ENCODE measurements at places on chromosomes 5 and 9.

GRCh38 chr9:90420768-90421513 lies 221.7 kb downstream of the DIRAS2 start:
- DNase-seq: no peak

DNA sequence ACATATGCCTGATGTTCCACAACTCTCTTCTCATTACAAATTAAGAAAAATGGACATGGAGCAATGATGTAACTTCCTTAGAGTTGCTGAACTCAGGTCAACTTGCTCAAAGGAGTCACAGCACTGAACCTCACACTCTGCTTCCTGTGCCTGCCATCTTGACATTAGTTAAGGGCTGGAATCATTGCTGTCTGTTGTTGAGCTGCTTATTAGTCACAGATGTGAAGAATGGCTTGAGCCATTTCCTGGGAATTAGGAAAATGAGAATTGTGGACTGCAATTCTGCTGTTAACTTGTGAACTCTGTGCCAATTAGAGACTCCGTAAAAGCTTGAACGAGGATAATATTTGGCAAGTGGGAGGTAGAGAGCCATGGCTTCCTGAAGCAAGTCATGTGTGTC lies 212.0 kb downstream of the ADAMTS12 start:
- DNase-seq: no peak

GRCh38 chr9:37333288-37333687 lies 89.2 kb upstream of the GRHPR start:
- DNase-seq: no peak

- DNase-seq: no peak
Measured at GRCh38 chr9:114287763-114288192, 35.1 kb upstream of the ORM1 start.

GRCh38 chr5:112254303-112254702 lies 164.8 kb downstream of the EPB41L4A start:
- DNase-seq: no peak

GRCh38 chr5:124651663-124652513 lies 94.6 kb downstream of the ZNF608 start:
- DNase-seq: no peak

DNA sequence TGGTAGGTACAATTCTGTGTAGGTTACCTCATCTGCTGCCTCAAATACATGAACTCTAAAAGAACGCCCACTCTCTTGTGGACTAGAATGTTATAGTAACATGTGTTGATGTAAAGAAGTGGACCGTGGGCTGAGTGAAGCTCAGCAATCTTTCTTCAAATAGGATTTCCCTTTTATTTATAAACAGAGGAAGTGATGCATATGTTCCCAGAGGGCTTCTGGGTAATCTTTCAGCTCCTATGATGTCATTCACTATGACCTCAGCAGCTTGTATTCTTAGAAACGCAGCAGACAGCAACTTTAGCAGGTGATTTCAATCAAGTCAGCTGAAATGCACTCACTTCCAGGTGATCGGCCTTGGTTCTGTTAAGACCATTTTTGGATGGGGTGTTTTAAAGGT lies 14.4 kb downstream of the F2RL2 start:
- DNase-seq: no peak

GRCh38 chr5:154945695-154946301 lies 4.9 kb downstream of the MRPL22 start:
- no peak for DNase-seq

- DNase-seq: no peak
Measured at GRCh38 chr9:101226161-101226560, 158.6 kb downstream of the BAAT start.

- no peak for DNase-seq
Measured at GRCh38 chr9:87973730-87974292, 522 bp downstream of the CDK20 start.

DNA sequence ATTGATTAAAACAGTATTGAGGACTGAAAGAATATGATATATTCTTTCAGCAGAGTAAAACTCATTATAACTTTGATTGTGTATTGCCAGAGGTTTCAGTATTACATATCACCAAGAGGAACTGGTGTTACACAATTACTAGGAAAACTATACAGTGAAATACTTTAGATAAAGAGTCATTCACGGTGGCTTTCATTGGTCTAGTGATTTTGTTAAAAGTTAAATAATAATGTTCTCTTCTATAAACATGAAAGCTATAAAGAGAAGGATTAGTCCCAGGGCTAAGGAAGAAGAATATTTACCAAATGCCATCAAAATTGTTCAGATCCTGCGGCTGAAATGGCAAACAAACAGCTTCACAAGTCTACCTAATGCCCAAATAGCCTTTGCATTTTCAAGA lies 306.2 kb downstream of the SEMA5A start:
- DNase-seq: no peak

GRCh38 chr9:120395376-120395775 lies 184.6 kb downstream of the CDK5RAP2 start:
- DNase-seq: no peak

GRCh38 chr9:116262448-116262847 lies 108.9 kb downstream of the PAPPA start:
- DNase-seq: no peak

- DNase-seq: no peak
Measured at GRCh38 chr9:135443797-135444425, 35.7 kb upstream of the PPP1R26 start.

- no peak for DNase-seq
Measured at GRCh38 chr5:75435096-75435495, 76.3 kb downstream of the CERT1 start.

DNA sequence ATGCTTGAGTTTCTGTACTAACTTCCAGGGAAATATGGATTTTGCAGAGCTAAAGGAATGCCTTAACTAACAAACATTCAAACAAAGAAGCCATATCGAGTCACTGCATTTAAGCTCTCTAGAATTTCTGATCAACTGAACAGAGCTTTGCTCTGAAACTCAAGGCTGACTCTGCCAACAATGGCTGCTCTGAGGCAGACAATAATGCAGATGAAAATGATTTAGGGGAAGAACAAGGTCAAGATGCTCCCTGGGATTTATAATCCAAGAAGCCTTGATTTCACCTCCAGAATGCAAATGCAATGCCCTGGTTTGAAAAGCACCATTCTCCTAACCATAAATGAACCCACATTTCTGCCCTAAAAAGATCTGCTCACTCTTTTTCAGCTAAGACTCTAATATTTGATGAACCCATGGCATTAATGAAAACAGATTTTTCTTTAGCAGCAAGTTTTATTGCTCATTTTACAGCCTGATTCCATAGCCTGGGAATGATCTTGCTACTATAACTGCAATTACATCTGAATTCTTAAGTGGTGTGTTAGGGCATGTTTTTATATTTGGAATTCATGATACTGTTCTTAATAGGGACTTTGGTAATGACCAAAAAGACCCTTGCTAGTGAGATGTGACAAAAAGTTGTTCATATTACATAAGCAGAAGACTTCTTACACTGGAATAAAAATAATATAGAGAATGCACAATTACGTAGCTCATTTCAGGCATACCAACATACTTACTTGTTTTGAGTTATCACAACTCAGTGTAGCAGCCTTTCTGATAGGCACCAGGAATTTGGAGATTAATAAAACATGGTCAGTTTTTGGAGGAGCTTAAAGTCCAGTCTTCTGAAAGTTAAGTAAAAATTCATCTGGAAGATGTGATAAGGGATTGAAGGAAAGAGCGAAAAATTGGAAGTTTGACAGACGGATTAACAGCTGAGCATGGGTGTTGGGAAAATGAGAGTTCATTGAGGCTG lies 169.4 kb downstream of the TRPM3 start:
- DNase-seq: no peak

- peak; percentile 1 for DNase-seq
Measured at GRCh38 chr5:74016373-74016772, 390.4 kb downstream of the ARHGEF28 start.

DNA sequence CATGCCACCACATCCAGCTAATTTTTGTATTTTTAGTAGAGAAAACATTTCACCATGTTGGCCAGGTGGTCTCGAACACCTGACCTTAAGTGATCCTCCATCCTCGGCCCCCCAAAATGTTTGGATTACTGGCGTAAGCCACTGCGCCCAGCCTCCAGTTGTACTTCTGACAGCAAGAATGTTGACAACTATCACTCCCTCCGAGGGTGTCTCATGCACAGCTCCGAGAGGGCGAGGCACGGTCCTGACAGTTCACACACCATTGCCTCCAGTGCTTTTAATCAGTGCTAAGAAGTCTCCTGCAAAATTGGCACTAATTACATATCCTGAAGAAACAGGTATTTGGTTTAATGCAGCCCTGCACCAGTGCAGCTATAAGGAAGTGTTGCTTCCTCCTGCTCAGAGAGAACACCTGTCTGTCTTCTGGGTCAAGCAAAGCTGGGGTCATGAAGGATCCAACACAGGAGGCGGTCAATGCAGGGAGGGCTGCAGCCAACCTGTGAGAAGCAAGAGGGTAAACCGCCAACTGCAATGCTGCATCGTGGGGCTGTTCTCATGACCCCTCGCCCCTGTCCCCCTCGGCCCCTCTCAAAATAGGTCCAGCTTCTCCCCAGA lies 184.0 kb downstream of the MED10 start:
- no peak for DNase-seq

DNA sequence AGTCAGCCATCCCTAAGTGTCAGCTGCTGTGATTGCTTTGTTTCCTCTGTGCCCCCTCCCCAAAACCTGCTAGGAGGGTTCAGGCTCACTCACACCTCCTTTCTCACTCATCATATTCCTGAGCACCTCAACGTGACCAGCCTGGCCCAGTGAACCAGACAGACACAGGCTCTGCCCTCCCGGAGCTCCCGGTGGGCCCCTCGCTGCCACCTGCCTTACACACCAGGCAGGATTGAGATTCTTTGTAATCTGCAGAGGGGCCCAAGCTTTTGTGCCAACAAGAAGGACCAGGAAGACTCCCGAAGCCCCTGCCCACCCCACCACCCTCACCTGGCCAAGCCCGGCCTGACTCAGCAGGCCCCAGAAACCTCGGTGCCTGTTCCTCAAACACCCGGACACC lies 87.8 kb downstream of the NTNG2 start:
- no peak for DNase-seq

DNA sequence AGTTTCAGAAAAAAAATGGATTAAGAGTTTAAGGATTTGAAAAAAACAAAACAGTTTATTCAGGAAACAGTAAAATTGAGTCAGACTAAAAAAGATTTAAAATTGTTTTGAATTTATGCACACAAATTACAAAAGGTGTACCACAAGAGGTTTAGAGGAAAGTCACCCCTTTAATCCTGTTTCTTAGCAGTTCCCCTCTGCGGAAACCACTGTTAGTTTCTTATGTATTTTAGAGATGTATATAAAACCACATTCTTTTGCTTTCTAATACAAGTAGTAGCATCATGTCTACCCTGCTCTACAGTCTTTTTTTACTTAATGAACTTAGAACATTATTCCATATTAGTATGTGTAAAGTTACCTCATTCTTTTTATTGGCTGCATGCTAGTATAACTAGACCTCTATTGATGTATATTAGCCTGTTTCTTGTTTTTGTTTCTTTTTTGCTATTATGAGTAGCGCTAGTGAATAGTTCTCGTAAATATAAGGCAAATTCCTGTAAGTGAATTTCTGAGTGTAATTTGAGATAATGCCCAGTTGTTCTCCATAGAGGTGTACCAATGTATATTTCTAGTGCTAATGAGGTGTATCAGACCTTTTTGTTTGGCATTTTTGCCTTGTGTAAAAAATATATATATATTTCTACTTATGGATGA lies 20.0 kb downstream of the GPBP1 start:
- no peak for DNase-seq

DNA sequence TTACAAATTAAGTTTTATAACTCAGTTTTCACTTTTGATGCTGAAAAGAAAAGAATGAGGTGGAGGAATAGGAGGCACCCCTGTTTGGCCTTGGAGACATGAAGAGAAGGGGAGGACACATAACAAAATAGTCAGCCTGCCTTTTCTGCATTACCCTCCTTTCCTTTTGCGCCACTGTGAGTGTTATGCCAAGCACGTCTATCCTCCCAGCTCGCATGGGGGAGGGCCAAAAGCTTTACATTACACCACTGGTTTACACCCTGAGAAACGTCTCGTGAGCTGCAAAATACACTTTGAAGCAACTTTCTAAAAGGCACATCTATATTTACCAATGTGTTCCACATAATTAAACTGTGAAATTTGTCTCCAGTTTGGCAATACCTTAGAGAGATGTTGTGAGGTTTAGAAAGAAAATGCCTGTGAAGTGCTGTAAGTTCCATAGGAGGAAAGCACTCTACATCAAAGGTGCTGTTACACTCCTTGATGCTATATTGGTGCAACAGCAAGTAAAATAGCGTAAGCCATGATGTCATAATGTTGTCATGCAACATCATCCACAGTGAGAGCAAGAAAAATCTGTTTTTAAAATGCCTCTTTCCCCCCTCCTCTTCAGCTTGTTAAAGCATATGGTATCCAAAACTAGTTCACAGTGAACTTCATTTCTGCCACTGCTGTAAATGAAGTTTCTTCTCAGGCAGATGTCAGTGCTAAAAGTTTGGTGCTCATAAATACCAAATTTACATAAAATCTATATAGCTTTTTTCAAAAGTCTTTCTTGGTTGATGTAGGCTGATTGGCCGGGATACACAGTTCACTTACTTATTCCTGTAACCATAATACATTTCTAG lies 50.3 kb downstream of the CETN3 start:
- DNase-seq: no peak

- DNase-seq: no peak
Measured at GRCh38 chr5:135654761-135655467, 76.1 kb upstream of the CXCL14 start.

- no peak for DNase-seq
Measured at GRCh38 chr5:124410539-124411488, 335.6 kb downstream of the ZNF608 start.

GRCh38 chr9:137031904-137032640 lies at the start of gene FUT7:
FUT7 (minus strand) TSS chr9:137032088; CDS start chr9:137031991, 97 bp downstream.
- DNase-seq: peak; percentile 25

- DNase-seq: no peak
Measured at GRCh38 chr9:22649384-22649783, 202.8 kb downstream of the DMRTA1 start.

- DNase-seq: no peak
Measured at GRCh38 chr5:313265-313664, 8.2 kb upstream of the AHRR start.

GRCh38 chr5:164671640-164672039 lies 1166.2 kb downstream of the MAT2B start:
- DNase-seq: no peak

GRCh38 chr5:84332106-84332505 lies 52.6 kb downstream of the EDIL3 start:
- no peak for DNase-seq

DNA sequence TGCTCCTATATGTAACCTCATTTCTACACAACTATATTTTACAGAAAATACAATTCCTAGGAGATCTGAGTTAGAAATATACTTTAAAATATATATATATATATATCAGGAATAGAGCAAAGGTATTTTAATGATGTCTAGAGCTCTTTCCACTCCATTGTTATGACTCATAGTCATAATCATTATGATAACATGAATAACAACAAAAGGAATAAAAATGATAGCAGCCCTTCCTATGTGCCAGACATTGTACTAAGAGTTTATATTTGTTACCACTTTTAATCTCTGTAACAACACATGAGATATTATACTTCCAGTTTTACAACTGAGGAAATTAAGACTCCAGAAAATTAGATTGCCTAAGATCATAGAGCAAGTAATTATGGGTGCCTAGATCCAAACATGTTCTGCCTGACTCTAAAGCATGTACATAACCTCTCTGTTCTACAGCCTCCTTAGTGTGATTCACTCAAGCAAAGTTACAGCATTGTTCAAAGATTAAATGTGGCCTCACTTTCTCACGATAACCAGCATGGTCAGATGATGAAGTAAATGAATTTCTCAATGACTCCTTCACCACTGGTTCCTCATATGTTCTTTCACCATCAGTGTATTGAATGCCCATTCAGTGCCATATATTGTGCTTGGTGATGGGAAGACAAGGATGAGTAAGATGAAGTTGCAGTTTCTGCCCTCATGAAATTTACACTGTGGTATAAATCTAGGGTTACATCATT lies 452.1 kb downstream of the EFNA5 start:
- DNase-seq: no peak

- DNase-seq: no peak
Measured at GRCh38 chr9:38119560-38120236, 50.7 kb upstream of the SHB start.
